ENCODE measurements at places on chromosomes 12 and 14.

GRCh38 chr12:111732786-111733185 lies 33.9 kb upstream of the ALDH2 start:
- DNase-seq: no peak

DNA sequence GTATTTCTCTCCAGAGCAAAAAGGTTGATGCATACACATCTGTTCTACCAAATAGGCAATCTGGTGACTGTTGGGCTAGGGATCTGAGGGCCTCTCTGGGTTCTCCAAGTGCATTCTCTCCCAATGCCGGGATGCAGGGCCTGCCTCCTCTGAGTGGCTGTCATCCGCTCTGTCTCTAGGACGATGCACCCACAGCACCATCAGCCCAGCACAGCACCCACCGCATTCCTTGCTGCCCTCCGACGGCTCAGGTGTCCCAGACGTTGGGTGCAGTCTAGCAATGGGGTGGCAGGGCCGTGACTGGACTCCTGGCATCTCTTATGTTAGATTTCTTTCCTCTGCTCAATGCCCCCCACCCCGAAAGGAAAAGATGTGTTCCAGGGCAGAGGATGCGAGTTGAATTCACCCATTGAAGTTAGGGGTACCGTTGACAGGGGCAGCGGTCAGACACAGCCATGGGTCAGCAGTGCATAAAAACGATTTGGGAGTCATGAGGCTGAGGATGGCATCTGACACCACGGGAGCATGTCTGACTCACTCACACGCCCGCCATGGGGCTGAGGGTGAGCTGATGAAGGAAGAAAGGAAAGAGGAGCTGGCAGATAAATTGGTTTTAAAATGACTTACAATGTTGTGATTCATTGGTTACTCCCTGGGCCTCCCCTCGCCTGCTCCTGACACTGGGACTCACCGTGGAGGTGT lies 93.2 kb upstream of the C14orf180 start:
- no peak for DNase-seq

GRCh38 chr14:22177870-22178269 lies 411.2 kb downstream of the DAD1 start:
- DNase-seq: no peak

GRCh38 chr14:97771340-97772045 lies 974.3 kb downstream of the VRK1 start:
- DNase-seq: no peak

- no peak for DNase-seq
Measured at GRCh38 chr14:75697918-75698317, 36.9 kb downstream of the TTLL5 start.

GRCh38 chr12:11652351-11653040 lies 3.0 kb downstream of the ETV6 start:
- DNase-seq: no peak

- no peak for DNase-seq
Measured at GRCh38 chr14:99812892-99813291, 19.7 kb downstream of the EML1 start.

DNA sequence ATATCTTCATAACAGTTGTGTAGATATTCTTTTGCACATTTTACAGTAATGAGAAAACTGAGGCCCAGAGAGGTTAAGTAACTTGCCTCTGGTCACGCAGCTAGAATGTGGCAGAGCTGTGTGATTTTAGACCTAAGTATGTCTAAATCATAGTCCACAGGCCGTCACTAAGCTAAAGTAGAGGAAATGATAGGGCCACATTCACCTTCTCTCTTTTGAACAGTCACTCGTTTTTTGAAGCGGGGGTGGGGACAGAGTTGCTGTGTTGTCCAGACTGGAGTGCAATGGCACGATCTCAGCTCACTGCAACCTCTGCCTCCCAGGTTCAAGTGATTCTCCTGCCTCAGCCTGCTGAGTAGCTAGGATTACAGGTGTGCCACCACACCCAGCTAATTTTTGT lies 68.5 kb downstream of the RASSF3 start:
- no peak for DNase-seq

DNA sequence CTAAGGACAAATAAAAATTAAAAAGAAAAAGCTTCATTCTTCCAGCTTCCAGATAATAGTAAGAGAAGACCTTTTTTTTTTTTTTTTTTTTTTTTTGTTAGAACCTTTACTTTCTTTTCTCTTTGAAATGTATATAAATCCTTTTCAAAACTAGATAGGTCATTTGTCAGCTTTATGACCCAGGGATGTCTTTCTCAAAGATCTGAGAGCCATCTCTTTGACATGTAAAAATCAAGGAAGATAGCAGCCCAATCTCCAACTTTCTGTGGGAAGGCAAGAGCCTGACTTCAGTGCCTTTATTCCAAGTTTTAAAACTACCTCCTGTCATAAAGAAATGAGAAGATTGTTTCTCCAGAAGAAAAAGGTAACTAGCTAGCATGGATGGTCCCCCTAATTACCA lies 203.3 kb upstream of the LRFN5 start:
- no peak for DNase-seq

DNA sequence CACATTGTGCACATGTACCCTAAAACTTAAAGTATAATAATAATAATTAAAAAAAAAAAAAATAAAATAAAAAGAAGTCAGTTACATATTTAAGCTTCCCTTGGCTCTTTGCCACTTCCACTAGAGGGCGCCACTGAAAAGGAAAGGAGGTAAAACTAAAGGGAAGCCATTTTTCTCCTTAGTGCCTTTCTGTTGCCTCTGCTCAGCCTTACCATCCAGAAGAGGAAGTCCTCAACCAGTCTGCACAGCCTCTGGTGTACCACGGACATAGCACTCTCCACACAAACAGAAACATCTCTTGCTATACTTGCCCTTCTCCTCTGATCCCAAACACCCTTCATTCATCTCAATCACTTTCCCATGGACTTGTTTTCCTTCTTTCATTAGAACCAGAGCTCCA lies 169.0 kb upstream of the EEA1 start:
- DNase-seq: peak; percentile 38

DNA sequence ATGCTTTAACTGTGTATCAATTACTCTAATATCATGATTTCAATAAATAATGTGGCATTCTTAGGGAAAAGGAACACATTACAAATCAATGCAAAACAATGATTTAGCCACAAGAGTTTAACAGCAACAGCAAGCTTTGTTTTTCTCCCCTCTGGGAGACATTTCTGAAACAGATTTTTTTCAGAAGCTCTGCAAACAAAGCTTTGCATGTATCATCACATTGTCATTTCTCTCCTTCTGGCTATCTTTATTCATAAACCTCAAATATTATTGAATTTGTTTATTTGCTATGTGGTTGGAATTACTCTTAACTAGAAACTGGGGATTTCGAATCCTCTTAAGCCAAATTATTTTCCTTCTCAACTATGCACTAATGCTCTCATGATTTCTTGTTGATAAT lies 278.4 kb upstream of the ATXN7L3B start:
- DNase-seq: no peak

DNA sequence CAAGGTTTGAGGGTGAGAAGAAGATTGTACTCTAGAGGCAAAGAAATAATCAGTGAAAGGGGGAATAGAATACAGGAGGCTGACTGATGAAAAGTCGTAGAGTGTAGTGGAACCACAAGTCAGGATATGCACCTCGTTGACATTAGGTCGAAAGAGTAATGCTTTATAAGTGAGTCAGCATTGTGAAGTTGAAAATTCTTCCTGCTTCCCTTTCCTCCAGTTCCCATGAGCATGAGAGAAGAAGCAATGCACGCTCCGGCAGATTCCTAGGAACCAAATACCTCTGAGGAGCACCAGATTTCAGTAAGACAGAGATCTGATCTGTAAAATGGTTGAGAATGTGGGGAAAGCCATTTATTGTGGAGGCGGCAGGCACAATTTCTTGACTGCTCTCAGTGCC lies 16.5 kb downstream of the CCER1 start:
- no peak for DNase-seq

DNA sequence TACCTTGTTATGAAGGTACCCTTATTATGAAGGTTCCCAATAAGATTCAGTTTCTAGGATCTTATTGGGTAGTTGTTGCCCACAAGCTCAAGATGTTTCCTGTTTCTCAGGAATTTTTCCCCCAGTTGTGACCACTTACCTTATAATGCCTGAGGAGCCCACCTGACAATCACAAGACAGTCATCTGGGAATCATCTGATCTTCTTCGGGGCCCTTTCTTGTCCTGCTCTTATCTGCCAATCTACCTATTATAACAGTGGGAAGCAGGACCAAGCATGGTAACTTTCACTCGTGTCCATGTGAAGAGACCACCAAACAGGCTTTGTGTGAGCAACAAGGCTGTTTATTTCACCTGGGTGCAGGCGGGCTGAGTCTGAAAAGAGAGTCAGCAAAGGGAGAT lies 825.5 kb downstream of the BCL11B start:
- DNase-seq: no peak

DNA sequence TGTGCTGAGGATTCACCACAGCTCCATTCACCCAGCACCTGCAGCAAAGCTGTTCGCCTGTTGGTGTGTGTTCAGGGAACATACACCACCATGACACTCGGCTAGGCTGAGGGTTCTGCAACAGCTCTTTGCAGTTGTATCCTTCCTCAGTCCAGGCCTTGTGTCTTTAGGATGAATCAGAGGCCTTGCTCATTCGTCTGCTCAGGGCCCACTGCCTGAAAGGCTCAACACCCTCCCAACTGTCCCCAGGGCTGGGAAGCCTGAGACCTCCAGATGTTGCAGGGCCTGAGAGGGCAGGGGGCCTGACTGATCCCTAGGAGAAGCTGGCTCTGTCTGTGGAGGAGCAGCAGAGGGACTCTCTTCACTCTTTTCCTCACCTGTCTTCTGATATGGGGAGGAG lies 11.2 kb downstream of the ZDHHC22 start:
- DNase-seq: no peak

DNA sequence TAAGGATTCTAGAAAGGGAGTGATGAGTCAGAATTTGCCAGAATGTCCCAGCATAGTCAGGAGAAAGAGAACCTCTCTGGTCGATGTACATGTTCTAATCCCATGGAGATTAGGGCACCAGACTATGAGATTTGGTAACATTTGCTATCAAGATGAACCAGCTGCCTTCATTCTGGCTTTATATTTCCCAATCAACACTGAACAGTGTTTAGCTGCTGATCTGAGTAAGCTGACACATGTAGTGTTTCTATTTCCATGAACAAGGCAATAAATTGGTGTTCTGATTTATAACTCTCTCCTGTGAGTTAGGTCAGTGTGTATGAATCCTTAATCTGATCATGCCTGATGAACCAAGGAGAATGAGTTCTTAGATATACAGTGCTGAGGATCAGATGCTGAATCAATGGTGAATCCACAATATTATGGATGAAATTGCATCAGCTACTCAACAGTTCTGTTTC lies 158.0 kb upstream of the AMIGO2 start:
- DNase-seq: no peak

GRCh38 chr12:126087692-126088091 lies 1022.5 kb downstream of the AACS start:
- no peak for DNase-seq

DNA sequence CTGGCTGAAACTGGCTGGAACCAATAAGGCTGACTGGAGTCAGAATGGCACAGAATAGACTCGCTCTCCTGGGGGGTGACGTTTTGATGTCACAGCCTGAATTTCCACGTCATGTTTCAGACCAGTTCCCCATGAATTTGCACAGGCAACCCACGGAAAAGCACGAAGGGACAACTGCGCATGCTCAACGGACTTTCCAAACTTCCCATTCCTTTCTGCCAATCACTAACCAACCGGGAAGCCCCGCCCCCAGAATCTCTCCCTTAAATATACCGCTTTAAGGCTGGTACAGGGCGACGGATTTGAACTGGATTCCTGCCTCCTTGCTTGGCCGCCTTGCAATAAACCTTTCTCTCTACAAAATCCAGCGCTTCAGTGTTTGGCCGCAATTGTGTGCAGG lies 434.7 kb downstream of the APAF1 start:
- no peak for DNase-seq

DNA sequence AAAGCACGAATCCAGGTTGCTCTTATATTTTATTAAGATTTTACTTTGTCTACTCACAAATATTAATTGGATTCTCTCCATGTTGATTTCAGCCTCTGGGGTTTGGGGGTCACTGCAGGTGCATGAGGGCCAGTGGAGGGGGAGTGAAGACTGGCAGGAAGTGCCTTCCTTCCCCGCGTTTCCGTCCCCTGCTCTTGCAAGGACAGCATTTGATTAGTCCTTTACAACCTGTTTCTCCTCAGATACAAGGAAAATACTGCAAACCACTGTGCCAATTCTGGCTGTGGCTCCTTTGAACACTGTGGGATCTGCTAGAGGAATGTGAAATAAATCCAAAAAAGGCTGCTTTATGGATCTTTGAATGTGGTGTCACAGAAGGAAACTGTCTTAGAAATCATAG lies 291.8 kb downstream of the ETNK1 start:
- no peak for DNase-seq

DNA sequence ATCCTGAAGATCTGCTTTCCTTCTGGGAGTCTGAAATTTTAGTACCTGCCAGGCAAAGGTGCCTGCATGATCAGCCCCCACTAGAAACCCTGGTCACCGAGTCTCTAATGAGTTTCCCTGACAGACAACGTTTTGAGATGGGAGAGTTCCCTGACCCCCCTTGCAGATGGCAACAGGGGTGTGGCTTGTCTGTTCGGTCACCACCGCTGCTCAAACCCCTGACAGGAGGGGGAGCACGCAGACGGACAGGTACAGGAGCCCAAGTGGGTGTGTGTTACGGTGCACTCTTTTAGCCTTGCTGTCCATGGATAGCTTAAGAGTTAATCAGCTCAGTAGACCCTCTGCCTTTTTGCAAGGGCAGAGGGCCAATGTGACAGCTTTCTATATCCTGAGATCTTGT lies 19.3 kb upstream of the CDKN3 start:
- DNase-seq: no peak

DNA sequence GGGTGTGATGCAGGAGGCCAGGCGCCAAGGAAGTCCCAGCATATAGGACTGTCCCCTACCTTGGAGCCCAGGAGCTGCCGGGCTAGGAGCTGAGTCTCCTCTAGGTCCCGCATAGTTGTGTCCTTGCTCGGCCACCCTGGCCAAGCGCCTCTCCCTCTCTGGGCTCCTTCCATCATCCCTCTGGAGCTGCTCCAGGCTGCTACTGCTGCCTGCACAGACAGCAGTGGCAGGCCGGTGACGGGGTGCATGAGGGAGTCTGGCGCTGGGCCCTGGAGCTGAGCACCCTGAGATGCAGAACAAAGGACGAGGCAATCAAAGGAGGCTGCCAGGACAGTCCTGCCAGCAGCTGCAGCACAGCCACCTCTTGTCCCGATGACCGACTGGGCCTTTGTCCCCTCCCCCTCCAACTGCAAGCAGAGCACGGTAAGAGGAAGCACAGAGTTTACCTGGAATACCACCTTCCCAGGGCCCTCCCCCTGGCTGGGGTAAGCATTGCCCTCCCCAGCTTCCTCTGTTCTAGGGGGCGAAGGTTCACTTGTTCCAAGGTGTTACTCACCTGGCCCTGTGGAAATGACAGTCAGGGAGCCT lies 10.4 kb downstream of the DTX1 start:
- no peak for DNase-seq

DNA sequence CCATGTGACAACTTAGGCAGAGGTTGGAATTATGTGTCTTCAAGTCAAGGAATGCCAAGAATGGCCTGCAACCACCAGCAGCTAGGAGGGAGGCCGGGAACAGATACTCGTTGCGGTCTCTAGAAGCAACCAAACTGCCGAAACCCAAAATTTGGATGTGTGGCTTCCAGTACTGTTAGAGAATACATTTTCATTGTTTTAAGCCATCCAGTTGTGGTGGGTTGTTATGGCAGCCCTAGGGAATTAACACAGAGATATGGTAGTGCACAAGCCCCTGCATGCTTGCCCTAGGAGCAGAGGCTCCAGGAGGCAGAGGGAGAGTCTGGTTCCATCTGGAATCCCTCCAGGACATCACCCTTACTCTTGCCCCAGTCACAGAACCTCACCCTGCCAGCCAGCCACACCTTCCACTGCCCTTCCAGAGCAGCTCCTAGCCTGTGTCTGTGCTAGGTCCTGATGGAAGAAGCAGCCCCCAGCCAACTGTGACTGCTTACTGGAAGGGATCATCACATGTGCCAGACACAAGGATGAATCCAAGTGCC lies 19.5 kb downstream of the PITPNM2 start:
- DNase-seq: no peak
